ENCODE measurements at places on chromosomes 2 and 18.

DNA sequence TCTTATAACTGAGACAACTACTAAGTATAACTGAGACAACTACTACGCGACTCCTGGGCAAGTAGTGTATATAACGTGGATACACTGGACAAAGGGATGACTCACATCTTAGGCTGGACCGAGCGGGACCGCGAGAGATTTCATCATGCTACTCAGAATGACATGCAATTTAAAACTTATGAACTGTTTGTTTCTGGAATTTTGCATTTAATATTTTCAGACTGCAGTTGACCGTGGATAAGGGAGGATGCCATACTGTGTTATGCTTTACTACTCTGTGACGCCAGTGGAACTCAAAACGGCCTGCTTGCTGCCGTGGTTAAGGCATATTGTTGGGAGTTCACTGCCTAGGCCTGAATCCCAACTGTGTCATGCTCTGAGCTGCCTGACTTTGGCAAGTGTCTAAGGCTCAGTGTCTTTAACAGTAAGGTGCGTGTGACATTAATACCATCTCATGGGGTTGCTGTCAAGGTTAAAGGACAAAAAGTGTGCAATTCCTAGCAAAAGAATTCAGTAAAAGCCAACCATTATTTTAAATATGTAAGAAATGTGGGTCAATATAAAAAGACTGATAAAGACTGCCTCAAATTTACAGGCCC is 64.6 kb downstream of the BMP10 start:
- DNase-seq, result no peak

DNA sequence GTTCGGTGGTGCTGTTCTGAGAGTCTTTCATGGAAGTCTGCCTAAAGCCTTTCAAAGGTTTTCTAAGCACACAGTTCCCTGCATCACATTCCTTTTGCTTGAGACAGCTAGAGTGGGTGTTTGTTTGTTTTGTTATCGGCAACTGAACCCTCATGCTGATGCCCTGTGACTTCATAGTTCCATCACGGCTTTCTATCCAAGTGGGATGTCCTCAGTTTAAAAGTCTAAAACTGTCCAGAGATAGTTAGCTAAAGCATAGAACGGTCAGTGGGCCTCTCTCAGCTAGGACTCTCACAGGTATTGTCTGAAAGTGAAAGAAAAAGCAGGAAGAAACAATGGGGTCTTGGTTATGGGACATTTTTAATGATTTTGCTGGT is 337.3 kb downstream of the OSR1 start:
- no peak for DNase-seq

DNA sequence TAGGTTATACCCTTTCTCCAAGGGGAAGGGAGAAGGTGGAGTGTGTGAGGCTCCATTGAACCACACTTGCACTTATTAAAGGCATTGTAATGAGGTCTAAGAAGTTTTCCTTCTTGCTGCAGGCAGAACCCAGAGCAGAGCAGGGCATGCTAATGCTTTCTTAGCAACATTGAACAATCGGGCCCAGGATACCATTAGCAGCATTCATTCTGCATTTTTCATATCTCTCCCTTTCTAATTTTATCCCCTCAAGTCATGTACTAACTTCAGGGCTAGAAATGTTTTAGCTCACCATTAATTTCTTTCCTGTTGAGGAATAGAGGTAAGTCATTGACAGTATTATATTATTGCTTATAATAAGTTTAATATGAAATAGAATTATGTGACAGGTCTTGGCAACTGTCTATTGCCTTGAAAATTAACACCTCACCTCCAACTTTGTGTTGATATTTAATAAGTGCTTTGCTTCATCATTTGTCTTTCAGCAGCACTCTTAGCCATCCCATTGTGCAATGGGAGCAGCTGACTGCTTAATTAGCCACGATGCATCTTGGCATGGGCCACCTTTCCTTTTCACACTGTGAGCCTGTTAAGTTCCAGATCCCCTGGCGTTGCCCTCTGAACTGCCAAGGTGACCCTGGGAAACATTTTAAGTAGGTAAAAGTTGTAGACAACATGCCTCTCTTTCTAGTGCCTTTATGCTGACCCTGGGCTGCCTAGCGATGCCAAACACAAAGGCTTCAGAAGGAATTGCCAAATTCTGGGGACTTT is 300.8 kb upstream of the MEX3C start:
- DNase-seq, result no peak

DNA sequence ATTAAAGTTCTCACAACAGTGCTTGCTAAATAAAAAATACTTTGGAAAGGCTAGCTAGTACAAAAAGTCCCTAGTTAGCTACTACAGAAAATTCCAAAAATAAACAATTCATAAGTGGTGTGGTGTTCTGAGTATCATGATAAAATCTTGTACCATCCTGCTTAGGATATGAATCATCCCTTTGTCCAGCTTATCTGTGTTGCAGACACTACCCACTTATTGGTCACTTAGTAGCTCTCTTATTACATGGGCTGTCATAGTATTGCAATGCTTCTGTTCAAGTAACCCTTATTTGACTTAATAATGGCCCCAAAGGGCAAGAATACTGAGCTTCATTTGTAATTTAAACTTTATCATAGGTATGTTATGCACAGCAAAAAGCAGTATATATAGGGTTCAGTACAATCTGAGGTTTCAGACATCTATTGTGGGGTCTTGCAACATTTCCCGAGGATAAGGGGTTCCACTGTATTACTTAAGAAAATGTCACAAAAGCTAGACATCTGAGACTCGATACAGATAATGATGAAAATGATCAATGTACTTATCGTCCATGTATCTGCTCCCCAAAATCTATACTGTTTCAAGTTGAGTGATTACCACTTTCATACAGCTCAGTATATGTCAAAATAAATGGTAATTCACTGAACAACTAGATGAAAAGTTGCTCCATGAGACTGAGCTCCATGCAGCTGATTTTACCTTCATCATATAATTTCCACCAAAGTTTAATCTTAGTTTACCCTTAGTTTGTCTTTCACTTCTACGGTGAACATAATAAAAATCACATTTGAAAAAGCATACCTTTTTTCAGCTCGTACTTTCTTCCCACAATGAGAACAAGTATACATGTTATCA is 93.8 kb downstream of the C2orf74 start:
- no peak for DNase-seq

- DNase-seq, result no peak
Observed at GRCh38 chr18:25814841-25815458, 275.5 kb downstream of the SS18 start.

DNA sequence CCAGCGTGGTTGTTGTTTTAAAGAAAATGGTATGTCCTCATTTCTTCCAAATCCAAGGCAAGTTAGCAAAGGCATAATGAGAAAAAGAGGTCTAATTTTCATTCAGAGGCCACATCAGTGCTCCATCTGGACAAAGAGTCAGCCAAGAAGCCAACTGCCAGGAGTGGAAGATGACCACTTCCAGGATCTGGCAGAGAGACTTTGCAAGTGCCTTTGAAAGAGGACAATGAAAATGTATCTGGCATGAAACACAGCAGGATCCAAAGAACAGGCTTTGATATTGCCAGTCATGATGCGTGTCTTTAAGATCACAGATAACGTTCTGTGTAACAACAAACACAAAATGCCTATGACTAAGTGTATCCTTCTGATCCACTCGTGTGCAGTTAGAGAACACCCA is 82.8 kb downstream of the AFF3 start:
- DNase-seq, result no peak

GRCh38 chr2:203238292-203238703 is 520 bp upstream of the CYP20A1 start:
- no peak for DNase-seq

DNA sequence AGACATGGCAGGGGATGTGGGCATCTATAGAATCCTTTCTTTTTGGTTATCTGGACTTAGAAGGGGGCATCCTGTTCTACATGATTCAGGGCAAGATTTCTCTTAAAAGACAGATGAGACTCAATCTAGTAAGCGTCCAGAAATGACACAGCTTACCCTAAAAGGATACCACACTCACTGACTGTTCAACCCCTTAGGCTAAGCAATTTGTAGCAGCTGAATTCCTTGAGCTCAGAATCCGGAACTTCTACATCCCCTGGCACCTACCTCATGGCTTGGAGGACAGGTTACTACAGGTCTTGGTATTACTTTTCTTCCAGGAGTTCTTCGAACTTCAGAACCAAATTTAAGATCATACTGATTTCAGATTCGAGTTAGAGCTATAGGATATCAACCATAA is 138.4 kb downstream of the LAMA3 start:
- no peak for DNase-seq

DNA sequence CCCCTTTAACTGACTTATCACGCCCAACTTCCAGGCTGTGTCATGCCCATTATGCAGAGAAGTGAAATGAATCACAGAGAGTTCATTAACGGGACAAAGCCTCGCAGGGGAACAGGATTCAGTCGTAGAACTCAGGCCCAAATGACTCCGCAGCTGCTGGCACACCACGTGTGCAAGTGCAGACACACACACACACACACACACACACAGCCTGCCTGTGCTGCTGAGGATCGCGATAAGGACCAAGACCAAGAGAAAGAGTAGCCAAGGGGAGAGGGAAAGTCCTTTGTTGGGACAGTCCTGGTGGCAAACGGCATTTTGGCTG is 90.0 kb upstream of the TAF1B start:
- no peak for DNase-seq

DNA sequence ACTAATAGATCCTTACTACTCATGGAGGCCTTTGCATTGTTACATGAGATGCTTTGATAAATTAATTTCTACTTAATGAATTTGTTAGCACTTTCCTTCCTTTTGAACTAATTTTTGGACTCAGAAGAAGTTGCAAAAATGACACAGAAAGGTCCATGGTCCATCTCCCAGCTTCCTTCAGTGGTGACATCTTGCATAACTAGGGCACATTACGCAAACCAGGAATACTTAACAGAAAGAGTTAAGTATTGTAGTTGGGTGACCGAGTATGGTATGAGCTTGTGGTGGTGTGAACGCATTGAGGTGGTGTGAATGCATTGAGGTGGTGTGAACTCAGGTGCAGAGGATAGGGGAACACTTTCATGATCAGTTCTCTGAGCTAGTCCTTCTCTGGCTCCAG is 151.1 kb upstream of the TWIST2 start:
- DNase-seq, result no peak

DNA sequence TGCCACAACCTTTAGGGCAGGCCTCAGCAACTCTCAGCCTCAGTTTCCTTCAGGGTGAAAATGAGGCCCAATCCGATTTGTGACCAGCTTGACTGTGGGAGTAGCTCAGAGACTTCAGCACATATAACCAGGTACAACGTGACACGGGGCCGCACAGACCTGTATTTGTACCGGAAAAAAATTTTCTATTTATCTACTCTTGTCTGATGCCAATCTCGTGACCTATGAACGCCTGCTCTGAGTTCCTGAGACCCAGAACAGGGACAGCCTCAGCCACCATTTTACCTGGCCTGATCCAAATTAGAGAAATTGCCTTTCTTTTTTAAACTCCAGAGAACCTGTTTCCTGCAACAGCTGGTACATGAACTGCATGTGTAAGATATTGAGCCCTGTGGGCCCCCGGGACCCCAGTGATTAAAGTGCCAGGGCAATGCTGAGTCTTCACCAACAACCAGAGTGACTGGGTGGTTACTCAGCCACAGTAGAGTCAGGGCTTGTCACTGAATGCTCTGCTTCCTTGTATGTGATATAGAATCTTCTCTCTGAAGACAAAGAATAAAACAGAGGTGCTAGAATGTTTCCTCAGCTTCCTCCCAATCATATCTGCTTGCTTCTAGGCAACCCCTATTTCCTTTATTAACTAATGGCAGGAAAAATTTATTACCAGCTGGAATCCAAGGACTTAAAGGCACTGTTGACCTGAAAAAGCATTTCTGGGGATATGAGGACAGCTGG is 47.8 kb upstream of the FZD7 start:
- DNase-seq, result no peak

GRCh38 chr2:45134726-45135125 is 125.5 kb upstream of the SIX2 start:
- DNase-seq, result peak; percentile 79

- DNase-seq, result no peak
Observed at GRCh38 chr2:25085761-25086560, 44.1 kb downstream of the EFR3B start.

- DNase-seq, result no peak
Observed at GRCh38 chr2:190759749-190760213, 110.9 kb downstream of the NAB1 start.

DNA sequence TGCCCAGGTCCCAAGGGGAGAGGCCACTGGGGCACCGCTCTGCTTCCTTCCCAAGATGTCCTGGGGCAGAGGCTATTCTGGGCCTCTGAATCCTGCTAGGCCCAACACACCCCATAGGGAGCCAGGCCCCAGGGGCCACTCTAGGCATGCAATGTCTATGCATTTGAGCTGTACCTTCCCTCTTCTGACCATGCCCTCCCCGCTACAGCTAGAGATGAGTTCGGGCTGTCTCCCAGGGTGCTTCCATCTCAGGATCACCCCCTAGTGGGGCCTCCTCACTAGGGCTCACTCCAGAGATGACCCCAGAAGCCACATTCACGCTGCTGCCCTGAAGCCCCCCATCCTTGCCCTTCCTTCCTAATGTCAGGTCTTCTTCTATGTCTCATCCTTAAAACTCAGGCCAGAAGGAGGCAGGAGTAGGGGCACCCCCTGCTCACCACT is 54.4 kb downstream of the TNS1 start:
- DNase-seq, result no peak

- no peak for DNase-seq
Observed at GRCh38 chr2:14530506-14530905, 102.0 kb upstream of the LRATD1 start.

DNA sequence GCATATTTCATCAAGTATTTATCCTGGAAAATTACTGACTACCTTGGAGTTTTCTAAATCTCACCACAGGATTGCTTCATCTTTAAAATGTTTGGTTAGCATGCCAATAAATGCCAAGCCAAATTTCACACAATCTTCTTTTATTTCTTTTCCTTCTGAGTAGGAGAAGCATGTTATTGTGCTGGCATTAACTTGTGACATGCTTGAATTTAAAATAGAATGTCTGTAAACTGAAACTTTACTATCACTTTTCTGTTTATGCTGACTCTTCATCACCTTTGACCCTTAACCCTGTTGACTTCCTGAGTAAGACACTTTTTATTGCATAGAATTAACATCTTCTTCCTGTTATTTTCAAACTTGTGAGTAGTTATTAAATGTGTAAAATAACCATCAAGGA is 56.2 kb upstream of the LRRTM4 start:
- DNase-seq, result no peak

DNA sequence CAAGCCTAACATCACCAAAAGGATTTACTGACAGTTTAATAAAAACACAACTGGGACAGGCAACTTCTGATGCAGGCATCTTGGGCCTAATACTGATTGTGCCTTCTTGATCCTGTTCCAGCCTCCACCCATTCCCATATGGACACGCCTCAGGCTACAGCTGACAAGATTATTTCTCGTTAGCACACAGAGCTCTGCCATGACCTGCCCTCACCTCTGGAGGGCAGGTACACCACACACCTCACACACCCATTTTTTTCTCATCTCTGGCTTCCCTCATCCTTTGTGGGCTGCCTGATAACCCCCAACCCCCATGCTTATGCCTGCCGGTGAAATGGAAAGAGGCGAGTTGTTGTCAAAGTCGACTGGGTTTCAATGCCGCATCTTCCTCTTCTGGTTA is 147.0 kb downstream of the ANTXR1 start:
- DNase-seq, result no peak

- DNase-seq, result no peak
Observed at GRCh38 chr2:239268082-239268481, 132.7 kb downstream of the HDAC4 start.

GRCh38 chr18:26397019-26397418 is 151.3 kb downstream of the KCTD1 start:
- DNase-seq, result no peak

GRCh38 chr18:74714791-74715190 is 117.1 kb downstream of the ZNF407 start:
- no peak for DNase-seq
